ENCODE measurements at places on chromosomes 4 and X.
A peak's percentile ranks its signal among the peaks of the same experiment; 100 is the strongest.

DNA sequence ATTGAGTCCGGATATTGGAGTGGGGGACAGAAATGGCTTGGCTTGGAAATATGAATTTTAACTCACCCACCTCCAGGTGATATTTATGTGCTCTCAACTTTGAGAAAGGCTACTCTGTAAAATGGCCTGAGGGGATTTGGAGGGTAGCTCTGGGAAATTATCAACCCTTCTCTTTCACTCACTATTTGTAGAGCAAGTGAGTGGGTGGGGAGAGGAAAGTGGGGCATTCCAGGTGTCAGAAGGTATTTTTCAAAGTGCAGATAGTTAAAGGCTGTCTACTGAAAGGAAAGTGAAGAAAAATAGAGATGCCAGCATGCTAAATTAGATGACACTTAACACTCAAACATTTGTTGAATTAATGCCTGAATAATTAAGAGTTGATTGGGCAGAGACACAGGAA, 44.1 kb downstream of the TMEM164 start:
- DNase-seq = no peak

DNA sequence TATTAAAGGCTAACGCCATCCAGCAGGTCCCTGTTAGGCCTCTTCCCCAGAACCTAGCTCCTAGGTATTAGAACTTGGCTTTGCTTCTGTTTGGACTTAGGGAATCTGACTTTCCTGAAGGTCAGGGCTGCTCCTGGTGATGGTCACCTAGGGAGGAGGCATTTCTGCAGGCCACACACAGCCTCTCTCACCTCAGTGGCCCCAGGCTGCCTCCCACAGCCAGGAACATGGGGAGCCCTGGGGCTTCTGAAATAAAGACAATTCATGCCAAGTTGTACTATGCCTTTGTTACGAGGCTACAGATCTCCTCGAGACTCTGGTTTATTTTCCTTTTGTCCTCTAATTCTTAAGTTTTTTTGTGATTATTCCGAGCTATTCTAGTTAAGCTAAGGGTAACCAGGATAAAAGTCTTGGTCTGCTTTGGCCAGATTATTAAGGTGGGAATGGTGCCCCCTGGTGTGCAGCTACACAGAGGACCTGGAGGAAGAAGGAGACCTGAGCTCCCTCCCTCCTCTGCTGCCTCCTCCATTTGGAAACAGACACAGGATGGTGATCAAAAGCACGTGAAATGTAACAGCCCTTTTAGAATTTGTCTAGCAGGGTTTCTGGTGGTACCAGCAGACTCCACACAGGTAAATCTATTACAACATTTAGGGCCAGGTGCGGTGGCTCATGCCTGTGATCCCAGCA, 131.0 kb downstream of the DCLK2 start:
- no peak for DNase-seq

- DNase-seq = no peak
These were observed 25.9 kb downstream of the ENPEP start for GRCh38 chr4:110501826-110502225.

- no peak for DNase-seq
These were observed 136.4 kb downstream of the ADGRL3 start for GRCh38 chr4:61336488-61336887.

GRCh38 chrX:40607381-40607780, 15.8 kb upstream of the MPC1L start:
- no peak for DNase-seq

DNA sequence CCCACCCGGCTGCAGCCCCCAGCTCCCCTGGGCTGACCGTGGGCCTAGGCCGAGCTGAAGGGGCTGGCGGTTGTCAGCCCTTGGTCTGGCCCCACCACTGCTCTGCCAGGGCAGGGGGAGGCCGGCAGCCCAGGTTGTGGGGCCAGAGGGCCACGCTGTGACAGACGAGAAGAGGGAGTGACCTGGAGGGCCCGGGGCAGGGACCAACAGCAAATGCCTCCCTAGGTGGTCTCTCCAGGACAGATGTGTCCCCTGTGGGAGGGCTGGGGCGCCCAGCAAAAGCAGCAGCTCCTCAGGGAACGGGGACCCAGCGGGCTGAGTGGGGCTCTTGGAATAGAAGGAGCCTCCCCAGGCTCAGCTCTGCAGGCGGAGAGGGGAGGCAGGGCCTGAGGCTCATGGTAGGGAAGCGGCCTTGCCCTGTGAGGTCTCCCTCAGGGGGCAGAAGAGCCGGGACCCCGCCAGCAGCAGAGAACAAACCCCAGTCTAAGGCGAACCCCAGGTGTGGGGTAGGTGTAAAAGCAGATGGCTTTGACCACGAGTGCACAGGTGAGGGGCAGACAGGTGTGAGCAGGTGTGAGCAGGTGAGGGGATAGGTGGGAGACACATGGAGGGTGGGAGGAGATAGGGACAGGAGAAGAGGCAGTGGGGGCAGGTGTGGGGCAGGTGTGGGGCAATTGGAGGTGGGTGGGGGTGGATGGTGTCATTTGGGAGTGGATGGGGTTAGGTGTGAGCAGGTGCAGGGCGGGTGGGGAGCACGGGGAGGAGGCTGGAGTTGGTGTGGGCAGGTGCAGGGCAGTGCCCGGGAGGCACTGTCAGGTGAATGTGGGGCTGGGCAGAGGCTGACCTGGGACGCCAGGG, 34.1 kb upstream of the SPON2 start:
- no peak for DNase-seq

DNA sequence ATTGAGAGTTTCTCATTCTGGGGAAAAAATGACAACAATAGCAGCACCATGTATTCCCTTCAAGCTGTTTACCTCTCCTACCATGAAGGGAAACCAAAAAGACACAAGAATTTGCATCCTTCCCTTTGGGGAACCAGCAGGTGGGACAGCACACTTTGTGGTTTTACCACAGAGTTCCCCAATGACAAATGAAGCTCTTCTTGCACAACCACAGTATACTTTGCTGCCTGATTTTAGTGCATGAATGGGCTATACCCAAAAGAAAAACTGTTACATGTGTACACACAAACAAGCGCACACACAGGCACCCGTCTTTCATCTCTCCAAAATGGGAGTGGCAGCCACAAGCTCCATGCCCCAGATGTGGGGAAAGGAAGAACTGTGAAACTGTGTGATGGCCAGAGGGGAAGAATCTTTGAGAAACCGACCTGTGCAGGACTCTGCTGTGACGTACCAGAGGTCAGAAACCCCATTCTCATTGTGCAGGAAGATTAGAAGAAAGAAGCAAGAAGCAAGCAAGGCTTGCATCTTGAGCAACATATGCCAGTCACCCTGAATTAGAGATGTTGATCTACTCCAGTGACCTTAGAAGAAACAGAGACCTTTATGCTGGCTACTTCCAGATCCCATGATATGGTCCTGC, 2.7 kb upstream of the MAML3 start:
- peak; percentile 23 for DNase-seq

DNA sequence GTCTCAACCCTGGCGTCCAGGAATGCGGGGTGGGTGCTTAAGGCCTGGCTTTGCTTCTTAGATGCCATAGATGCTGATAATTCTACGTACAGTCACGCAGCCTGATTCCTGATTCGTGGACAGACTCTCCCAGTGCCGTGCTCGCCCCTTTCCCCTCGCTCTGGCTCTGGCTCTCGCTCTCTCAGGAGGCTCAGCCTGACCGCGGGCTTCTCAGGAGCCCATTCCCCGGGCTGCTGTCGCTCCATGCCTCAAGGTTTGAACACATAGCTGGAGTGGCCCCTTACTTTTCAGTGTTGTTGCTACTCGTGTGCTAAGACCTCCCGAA, 59.2 kb upstream of the ZC4H2 start:
- no peak for DNase-seq

GRCh38 chrX:9122519-9123245, 88.8 kb upstream of the FAM9B start:
- no peak for DNase-seq
